Stimulated activated CD8-positive, alpha-beta memory T cell treated with anti-CD3 and anti-CD28 coated beads, Interleukin-4, amount 100 ng/mL, for 1 hour (primary cell): ENCODE measurements at places on chromosomes 1 and 21.

- no peak for DNase-seq
Observed at GRCh38 chr1:5198328-5198727, 543.9 kb downstream of the AJAP1 start.

GRCh38 chr1:231748760-231749415 is 122.3 kb downstream of the DISC1 start:
- DNase-seq = no peak

- no peak for DNase-seq
Observed at GRCh38 chr1:89451011-89451410, 73.6 kb upstream of the LRRC8B start.

DNA sequence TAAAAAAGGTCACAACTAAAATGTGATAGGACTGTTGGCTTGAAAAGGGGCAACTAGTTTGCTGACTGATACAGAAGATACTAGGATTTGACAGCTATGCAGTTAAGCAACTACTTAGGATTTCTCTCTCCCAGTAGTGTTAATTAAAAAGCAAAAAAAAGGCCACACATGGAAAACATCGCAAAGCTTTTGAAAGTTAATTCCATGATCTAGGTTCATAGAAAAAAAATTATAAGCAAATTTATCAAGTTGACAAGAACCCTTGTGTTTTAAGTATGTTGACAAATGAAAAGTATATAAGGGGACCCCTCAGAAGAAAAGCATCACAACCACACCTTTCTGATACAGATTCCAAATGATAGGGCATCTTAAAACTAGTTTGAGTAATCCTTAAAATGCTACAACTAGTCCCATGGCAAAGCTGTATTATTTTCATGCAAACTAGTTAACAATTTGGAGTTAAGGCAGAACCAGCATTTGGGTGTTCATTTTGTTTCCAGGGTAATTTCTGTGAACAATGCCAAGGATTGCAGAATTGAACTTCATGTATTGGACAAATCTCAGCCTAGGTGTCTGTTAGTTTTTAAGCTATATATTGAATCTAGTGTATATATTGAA is 4.1 kb downstream of the PNRC2 start:
- DNase-seq = no peak

GRCh38 chr1:115811140-115811828 is 29.6 kb downstream of the NHLH2 start:
- no peak for DNase-seq

DNA sequence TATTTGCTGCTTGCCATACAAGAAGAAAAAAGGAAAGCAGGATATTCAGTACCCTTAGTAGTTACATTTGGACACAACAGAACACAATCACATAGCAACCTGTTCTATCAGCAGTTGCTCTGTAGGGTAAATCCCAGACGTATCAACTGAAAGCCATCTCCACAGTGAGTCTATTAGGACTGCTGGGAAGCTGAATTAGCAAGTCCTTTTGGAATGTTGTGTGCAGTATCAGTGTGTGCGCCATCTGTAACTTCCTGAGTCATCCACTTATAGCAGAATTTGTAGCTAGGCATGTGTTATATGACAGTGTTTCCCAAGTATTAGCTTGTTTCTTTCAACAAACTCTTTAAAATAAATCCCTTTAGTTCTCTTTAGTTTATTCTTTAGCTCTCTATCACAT is 21.3 kb downstream of the CCDC30 start:
- no peak for DNase-seq

DNA sequence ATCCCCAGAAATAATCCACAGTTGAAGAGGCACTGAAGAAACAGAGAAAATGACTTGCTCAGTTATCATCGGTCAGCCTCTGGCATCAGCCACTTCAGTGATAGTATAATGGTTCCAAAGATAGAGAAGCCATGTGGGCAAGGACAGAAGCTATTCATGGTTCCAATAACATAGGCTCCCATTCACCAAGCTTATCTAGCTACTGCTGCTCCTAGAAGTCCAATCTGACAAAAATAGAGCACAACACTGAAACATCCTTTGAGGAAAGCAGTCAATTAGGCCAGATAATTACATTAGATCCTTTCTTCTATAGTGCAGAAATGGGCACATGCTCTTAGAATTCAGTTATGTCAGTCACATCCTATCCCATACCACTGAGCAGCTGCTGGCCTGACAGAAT is 33.5 kb upstream of the CRB1 start:
- DNase-seq = no peak

- DNase-seq = no peak
Observed at GRCh38 chr21:45573452-45574035, 31.3 kb upstream of the SLC19A1 start.

DNA sequence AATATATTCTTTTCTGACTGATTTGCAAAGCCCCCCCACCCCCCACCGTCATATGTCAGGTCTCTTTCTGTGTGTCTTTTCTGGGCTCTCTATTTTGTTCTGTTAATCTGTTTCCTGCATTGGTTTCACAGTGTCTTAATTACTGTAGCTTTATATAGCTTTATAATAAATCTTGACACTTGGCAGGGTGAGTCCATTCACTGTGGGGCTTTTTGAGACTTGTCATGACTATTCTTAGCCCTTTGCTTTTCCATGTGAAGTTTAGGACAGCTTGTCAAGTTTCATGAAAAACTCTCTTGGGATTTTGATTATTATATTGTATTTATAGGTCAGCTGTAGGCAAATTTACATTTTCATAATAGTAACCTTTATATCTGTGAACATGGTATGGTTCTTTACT is 50.4 kb downstream of the MIGA1 start:
- no peak for DNase-seq

- DNase-seq = no peak
Observed at GRCh38 chr1:211606332-211606913, 27.5 kb upstream of the SLC30A1 start.

- DNase-seq = no peak
Observed at GRCh38 chr1:43466403-43466802, 12.7 kb upstream of the HYI start.

GRCh38 chr1:29223521-29223920 is 7.2 kb downstream of the MECR start:
- no peak for DNase-seq

DNA sequence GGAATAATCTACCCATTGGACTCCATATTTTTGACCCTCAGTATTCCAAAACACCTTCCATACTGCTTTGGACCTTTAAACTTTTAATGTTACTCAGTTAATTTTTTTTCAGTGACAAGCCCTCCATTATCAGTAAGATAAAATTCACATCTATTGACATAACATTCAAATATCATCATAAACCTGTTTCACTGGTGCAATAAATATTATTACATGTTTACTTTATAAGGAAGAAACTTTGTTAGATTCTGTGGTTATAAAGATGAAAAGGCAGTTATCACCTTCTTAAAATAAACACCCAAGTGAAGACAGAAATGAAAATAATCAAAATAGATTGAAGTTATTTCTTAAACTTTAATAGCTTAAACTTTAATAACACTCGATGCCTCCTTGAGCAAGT is 758.5 kb upstream of the ADGRL2 start:
- DNase-seq = no peak

- no peak for DNase-seq
Observed at GRCh38 chr1:119920104-119920968, 24.0 kb upstream of the ADAM30 start.

DNA sequence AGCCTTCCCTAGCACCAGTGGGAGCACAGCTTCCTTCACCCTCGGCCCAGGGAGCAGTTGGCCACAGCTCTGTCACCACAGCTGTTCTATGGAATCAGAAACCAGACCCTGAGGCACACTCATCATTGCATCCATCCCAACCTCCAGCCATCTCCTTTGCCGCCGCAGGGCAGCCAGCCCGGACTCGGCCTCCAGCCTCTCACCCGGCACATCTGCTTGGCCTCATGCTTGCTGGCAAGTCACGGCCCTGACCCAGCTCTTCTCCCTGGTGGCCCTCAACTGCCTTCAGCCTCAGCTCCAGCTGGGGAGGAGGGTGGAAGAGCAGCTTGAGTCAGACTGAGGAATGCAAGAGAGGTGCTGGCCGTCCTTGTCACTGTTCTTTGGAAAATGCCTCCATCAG is 59.8 kb downstream of the TOR1AIP2 start:
- no peak for DNase-seq

- no peak for DNase-seq
Observed at GRCh38 chr1:36337830-36338229, 14.4 kb upstream of the EVA1B start.

GRCh38 chr1:240099329-240099728 is 7.6 kb downstream of the FMN2 start:
- DNase-seq = no peak

DNA sequence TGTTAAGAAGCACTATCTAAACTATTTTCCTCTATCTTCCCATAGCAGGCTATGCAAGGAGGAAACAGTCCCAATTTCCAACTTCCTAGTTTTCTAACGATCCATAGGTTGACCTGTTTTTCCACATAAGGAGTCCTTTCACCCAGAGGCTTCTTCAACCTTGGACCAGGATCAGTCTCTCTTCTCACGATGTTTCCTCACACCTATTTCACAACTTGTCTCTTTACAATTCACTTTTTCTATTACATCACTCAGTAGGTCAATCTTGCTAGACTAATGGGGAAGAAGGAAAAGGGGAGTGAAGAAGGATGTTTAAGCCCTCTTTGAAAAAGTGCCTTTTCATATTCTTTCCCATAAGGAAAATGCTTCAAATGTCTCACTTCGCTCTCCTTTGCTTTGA is 15.9 kb downstream of the PALMD start:
- DNase-seq = no peak

DNA sequence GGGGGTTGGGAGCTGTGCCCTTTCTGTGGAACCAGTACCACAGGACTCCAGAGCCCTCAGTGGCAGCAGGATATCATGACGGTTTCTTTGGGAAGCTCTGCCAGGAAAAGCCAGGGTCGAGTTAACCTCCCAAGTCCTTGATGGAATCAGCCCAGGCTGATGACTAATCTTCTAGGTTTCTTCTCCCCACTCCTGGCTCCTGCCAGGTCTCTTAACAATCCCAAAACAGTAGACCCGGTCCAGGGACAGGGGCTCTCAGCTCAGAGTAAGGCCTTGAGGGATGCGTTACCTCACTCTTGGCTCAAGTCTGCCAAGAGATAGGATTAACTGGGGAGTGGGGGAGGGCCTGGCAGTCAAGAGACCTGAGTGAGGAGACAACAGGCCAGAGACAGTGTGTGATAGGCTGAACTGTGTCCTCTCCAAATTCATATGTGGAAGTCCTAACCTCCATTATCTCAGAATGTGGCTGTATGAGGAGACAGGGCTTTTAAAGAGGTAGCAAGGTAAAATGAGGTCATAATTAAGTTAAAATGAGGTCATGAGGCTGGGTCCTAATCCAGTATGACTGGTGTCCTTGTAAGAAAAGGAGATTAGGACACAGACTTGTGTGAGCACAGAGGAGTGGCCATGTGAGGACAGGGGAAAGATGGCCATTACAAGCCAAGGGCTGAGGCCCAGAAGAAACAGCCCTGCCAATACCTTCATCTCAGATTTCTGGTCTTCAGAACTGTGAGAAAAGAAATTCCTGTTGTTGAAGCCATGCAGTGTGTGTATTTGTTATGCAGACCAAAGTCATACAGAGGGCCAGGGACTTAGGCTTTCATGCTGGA is 95.0 kb downstream of the BEND5 start:
- no peak for DNase-seq

- DNase-seq = no peak
Observed at GRCh38 chr1:183023601-183024316, 539 bp downstream of the LAMC1 start.

DNA sequence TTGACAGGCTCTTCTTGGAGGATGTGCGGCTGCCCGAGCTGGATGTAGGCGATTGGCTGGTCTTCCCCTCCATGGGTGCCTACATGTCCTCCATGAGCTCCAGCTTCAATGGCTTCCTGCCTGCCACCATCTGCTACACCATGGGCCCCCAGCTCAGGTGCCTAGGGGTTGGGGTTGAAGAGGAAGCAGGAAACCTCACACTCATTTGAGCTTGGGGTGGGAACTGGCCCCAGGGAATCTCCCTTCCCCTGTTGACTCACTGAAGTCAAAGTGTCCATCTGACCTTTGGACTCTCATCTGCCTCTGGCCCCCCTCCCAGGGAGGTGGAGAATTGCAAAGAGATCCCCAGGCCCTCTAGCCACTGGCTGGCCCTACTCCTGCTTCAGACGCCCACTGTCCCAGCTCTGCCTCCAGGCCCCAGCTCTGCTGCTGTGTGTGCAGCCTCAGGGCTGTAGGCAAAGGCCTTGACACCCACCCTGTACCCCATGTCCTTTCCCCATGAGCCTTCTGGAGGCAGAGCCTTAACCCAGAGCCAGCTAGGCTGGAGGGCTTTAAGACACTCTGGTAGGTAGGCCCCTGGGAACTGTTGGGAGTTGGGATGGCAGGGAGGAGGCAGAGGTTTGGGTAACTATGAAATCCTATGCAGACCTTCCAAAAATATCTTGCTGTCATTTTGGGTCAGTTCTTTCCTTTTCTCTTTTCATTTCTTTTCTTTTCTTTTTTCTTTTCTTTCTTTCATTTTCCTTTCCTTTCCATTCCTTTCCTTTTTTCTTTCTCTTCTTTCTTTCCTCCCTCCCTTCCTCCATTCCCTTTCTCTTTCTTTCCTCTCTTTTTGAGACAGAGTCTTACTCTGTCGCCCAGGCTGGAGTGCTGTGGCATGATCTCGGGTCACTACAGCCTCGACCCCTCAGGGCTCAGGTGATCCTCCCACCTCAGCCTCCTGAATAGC is 66.9 kb upstream of the TINAGL1 start:
- DNase-seq = no peak

GRCh38 chr1:211613108-211613947 is 34.4 kb upstream of the SLC30A1 start:
- no peak for DNase-seq

GRCh38 chr21:35540950-35541638 is 492.0 kb upstream of the RUNX1 start:
- no peak for DNase-seq

DNA sequence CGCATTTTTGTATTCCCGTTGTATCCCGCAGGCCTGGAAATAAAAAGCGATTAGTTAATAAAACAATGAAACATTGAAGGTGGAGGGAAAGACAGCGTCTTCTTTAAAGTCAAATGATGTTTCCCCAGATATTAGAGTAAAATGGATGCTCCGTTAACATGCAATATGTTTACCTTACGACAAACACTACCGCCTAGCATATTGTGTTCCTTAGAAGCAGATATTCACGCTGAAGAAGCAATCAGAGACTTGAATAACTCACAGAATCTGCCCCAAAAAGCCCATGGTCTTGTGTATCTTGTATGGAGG is 583 bp upstream of the B4GALT3 start:
- DNase-seq = no peak

GRCh38 chr1:161021970-161022353 is 1.0 kb upstream of the F11R start:
- DNase-seq = no peak

GRCh38 chr1:226665505-226666163 is 73.4 kb downstream of the ITPKB start:
- DNase-seq = no peak

DNA sequence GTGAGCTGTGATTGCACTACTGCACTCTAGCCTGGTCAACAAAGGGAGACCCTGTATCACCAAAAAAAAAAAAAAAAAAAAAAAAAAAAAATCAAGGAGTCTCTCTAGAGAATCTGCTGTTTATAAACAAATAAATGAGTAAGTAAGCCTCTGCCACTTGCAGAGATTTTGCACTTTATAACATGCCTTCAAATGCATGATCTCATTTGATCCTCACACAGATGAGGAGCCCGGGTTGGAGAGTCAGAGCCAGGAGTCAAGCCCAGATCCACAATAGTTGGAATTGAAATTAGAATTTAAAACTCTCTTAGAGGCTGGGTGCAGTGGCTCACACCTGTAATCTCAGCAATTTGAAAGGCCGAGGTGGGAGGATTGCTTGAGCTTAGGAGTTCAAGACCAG is 4.0 kb downstream of the PRELP start:
- no peak for DNase-seq

- no peak for DNase-seq
Observed at GRCh38 chr21:15850645-15851044, 120.9 kb downstream of the USP25 start.
